DMS79 (cell line): ENCODE measurements at places on chromosomes 1 and 21.

GRCh38 chr1:10525208-10525607, 50.5 kb downstream of the PEX14 start:
- no peak for DNase-seq

DNA sequence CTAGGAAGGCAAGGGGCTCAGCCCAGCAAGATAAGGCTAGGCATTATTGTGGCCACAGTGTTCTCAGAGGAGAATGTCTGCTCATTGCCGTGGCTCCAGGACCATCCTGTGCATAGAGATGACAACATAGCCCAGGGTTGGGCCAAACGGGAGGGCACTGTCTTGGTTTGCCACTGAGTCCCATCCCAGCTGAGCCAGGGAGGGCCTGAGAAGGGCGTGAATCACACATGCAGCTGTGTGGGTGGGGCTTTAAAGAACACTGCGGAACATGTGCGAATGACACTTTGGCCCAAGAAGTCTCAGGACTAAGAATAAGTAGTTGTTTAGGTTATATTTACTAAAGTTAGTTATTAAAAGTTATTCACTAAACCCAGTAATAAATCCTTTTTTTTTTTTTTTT, 18.5 kb downstream of the CHAF1B start:
- no peak for DNase-seq

DNA sequence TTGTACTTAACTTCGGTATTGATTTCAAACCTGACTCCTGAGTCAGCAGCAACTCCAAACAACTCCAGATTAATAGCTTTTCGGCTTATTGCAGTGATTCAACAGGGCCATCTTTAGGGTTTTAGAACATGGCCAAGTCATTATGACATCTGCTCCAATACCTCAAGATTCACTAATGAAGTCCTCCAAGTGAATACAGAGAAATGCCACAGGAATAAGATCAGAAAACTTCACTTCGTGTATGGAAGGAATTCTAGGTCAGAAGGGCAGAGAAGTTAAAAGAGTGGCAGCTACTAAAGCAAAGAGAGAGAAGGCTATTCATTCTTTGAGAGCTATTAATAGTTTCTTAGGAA, 7.6 kb upstream of the C1orf116 start:
- no peak for DNase-seq

DNA sequence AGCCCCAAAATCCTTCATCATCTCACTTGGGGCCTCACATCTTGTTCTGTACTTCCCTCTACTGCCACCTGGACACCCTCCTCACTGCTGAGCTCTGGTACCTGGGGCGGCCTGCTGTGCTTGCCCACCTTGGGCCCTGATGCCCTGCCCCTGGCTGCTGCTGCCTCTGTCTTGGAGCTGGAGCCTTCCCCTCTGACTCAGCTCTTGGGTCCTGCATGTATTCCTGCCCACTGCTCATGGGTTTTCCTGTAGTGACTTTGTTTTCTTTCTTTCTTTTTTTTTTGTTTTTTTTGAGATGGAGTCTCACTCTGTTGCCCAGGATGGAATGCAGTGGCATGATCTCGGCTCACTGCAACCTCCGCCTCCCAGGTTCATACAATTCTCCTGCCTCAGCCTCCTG, 37.5 kb downstream of the TRAPPC10 start:
- no peak for DNase-seq

DNA sequence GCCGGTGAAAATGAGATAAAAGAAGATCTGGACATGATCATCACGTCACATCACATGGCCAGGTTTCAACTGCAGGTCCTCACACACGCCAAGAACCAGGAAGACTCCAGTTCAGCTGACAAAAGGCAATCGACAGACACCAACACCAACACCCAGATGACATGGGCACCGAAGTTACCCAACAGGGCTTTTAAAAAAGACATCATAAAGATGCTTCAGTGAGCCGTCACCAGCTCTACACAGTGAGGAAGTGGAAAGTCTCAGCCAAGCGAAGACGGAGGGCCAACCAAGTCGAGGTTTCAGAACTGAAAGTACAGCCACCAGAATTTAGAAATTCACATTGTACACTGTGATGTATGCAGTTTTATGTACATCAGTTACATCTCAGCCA, 154.3 kb upstream of the COL6A1 start:
- DNase-seq = no peak

DNA sequence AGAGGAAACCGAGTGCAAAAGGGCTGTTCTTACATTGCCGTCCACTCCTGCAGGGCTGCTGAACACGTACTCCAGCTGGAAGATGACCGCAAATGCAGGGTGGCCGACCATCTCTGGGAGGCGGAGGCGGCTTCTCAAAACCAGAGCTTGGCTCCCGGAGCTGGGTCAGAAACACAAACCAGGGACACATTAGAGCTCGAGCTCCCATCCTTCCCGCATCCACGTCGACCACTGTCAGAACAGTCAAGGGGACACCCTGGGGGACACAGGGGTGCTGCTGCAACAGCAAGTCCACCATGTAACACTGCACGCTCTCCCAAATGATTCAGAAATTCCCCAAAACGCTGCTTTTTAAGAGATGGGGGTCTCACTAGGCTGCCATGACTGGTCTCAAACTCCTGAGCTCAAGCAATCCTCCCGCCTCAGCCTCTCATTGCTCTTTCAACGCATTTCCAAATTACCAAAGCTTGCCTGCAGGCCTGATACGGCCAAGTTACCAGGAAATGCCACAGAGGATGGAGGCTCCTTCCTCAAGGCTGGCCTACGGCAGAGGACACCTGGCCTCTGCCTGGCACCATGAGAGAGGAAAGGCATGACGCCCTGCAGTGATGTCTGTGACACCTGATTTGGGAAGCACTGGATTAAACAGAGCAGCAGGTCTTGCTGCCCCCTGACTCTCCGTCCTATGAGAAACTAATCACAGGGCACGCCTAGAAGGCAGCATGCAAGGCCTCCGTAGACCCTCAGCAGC, 45.0 kb downstream of the NPHP4 start:
- DNase-seq = no peak

DNA sequence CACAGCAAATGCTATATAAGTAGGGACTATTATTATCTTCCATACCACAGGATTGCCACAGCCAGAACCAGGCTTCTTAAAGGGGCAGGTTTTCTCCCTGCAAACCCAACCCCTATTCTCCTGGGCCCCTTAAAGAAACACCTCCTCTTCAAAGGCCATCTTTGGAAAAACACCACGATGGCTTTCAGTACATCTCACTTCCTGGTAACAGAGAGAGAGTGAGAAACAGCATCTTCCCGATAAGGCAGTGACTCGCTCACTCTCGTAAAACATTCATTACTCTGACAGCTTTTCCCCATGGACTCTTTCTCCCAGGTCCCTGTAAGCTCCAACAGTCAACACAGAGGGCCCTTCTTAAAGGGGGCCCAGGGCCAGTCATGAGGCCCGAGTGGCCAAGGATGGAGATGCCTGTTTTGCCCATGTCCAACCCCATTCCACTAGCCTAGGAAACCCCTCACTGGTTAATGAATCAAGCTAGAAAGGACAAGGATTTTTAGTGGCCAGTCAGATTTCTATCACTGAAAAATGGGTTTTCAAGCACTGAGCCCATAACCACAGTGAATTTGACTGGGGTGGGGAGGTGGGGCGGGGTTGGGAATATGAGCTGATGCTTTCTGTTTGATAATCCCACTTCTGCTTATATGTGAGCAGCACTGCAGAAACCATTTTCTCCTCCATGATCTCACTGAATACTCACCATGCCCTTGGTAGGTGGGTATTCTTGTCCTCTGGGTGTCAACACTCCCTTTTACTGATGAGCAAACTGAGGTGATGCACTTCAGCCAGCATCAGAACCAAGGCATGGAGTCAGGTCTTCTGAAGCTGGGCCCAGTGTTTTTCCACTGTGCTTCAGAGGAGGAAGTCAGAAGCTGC, 3.6 kb upstream of the NAV1 start:
- DNase-seq = no peak

DNA sequence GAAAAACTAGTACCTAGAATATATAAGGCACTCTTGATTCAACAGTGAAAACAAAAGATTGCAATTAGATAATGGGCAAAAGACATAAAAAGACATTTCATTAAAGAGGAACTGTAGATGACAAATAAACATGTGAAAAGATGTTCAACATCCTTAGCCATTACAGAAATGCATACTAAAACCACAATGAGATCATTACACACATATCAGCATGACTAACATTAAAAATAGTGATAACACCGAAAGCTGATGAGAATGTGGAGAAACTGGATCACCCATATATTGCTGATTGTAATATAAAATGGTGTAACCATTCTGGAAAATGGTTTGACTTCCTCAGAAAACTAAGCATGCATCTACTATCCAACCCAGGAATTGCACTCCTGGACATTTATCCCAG, 340.3 kb downstream of the SEC16B start:
- DNase-seq = no peak

- DNase-seq = no peak
These were observed 82.7 kb upstream of the ZBTB18 start for GRCh38 chr1:243968413-243968812.

- DNase-seq = peak; percentile 22
These were observed 79.7 kb downstream of the KIF26B start for GRCh38 chr1:245234217-245235081.

DNA sequence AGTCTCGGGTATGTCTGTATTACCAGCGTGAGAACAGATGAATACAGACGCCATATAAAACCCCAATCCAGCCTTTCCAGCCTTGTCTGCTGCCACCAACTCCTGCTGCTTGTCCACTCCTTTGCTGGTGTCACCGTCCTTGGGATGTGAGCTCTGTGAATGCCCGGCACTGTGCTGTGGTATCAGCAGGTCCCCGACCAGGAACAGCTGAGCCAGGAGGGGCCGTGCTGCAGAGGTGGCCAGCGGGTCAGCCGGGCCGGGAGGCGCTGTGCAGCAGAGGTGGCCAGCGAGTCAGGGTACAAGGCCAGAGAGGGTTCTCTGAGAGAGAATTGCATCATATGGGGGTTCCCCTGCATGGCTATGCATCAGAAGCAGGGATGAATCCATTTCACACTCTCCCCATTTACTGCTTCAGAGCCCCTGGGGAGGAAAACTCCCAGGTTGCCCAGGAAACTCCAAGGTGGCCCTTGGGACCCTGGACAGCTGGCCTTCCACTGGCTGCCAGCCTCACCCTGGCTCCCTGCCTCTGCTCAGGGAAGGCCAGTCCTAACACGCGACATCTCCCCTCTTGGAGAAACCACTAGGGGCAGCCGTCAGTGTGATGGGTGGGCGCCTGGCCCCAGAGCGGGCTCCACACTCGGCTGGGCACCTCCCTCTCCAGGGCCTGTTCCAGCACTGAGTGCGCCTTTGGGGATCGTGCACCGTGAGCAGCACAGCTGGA, 122.4 kb upstream of the COL6A1 start:
- no peak for DNase-seq

DNA sequence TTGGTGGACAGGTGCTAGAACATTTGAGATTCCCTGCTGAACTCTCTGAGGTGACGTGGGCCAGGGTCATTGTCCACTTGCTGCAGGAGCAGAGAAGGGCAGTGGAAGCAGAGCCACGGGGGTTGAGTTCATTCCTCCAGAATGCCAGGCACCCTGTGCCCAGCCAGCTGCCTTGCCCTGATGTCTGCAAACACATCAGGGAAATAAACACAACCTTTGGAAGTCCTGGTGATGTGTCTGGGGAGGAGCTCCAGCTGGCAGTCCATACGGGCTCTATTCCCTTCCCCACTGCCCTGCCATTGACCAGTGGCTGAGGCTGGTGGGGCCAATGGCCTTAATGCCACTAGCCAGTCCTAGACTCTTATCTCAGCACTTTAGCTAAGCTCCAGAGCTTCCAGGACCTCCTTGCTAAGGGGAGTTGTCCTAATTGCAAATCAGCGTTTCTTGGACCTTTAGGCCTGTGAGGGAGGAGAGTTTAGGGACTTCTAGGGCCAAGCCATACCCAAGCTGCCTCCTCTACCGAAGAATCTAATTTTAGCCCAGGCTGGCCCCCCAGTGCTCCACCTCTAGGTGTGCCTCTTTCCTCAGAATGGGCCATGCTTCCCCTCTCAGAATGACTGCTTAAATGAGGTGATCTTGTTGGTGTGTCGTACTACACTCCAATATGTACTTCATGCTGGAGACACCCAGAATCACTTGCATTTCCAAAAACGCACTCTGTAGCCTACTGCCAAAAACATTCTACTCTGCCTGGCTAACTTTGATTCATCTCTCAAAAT, 25.9 kb upstream of the MFSD2A start:
- no peak for DNase-seq

GRCh38 chr1:230542054-230542453, 100.2 kb upstream of the COG2 start:
- DNase-seq = no peak

GRCh38 chr1:3359756-3360440, 94.6 kb upstream of the ARHGEF16 start:
- DNase-seq = peak; percentile 97

- DNase-seq = no peak
These were observed 22.1 kb downstream of the AK2 start for GRCh38 chr1:33014464-33015163.

DNA sequence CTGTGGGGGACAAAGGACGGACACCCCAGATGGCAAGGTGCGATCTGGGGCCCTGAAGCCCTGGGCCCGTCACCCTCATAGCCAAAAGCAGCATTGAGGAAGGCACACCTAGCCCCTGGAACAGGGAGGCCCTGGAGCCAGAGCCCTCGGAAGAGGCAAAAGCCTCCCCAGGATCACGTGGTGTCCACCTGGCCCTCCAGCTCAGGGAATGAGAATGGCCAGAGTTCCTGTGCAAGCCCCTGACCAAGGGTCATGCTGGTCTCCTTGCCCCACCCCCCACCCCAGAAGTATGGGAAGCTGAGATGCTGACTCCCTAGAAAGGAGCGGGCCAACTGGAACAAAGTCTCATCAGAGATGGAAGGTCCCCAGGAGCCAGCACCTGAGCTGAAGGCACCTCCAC, 1.0 kb upstream of the PDZK1IP1 start:
- no peak for DNase-seq

DNA sequence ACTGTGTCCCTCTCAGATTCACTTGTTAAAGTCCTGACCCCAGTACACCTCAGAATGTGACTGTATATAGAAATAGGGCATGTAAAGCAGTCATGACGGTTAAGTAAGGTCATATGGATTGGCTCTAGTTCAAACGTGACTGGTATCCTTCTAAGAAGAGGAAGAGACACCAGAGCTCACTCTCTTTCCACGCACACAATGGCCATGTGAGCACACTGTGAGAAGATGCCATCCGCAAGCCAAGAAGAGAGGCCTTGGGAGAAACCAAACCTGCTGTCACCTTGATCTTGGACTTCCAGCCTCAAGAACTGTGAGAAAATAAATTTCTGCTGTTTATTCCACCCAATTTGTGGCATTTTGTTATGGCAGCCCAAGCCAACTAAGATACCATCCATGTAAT, 56.8 kb upstream of the IRF2BP2 start:
- DNase-seq = no peak

GRCh38 chr1:207458414-207458813, 4.3 kb downstream of the CR2 start:
- DNase-seq = no peak
